T-helper 9 cell (primary cell): ENCODE measurements at places on chromosomes 12 and 14.

GRCh38 chr14:58662759-58663158 lies 25.0 kb downstream of the DACT1 start:
- no peak for DNase-seq

- DNase-seq = no peak
Observed at GRCh38 chr12:6161124-6161882, 36.8 kb upstream of the VWF start.

- DNase-seq = no peak
Observed at GRCh38 chr12:82638324-82638723, 48.4 kb upstream of the TMTC2 start.

- DNase-seq = no peak
Observed at GRCh38 chr14:49545071-49545470, 41.1 kb downstream of the RPS29 start.
